Esophagus squamous epithelium (tissue), 5 donors: ENCODE measurements at places on chromosomes 4 and X. TPM values are rescaled to one million over a fixed set of nuclear protein-coding genes. Genes with fewer than 3 reads are reported as not detected.

GNRHR gene
- 0.19 TPM for total RNA-seq

PDLIM3 gene
- 58.1 TPM for total RNA-seq

- DNase-seq: no peak
Observed at GRCh38 chr4:41731569-41732126, 16.9 kb downstream of the PHOX2B start.

GRCh38 chrX:118221733-118222132 lies 105.1 kb upstream of the KLHL13 start:
- no peak for DNase-seq

- no peak for DNase-seq
Observed at GRCh38 chrX:38991656-38992440, 190.6 kb downstream of the MID1IP1 start.

DNA sequence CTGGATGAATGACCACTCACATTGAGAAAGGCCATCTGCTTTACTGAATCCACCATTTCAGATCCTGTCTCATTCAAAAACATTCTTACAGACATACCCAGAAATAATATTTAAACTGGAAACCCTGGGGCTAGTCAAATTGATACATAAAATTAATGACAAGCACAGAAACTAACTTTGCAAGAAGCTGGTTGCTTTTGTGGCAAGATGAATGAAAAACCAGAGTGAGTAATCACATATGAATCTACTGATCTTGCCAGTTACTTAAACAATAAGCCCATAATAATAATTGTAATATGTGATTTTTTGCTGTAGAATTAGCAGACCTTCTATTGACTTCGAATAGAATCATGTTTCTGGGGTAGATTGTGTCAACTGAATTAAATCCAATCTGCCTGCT lies 235.1 kb downstream of the PPARGC1A start:
- DNase-seq: no peak

GRCh38 chr4:7210824-7211223 lies 18.5 kb downstream of the SORCS2 start:
- no peak for DNase-seq
